ENCODE measurements at places on chromosomes 12 and 14.

DNA sequence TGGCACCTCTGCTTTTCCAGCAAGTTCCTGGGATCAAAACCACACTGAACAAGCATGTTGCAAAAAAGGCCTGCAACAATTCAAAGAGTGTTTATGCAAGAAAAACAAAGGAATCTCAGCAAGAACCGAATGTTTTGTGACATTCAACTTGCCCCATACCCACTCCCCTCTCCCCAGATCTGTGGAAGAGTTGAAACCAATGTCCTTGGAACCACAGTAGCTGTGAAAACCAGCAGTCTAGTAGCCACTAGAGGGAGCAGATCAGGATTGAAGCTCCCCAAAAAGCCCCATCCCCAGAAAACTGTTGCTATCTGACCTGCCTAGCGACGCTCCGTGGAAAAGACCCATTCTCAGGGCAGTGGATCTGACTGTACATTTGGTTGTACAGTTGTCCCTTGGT lies 27.1 kb downstream of the PRKAB1 start:
- no peak for DNase-seq

DNA sequence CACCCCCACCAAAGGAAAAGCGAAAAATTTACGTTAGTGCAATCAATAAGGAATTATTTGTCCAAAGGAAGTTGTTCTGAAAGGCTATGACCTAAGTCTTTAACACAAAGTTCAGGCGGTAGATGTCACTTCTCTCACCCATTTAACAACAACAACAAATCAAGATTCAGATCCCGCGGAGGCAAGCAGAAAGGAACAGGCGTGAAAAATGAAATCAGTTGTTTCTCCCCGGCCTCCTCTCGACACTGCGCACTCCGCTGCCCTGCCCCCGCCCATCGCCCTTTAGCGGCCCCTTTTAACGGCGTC lies 1.4 kb downstream of the DENND5B start:
- DNase-seq: peak; percentile 60

- peak; percentile 10 for DNase-seq
Measured at GRCh38 chr14:101118746-101119591, 215.4 kb upstream of the RTL1 start.

GRCh38 chr14:55699131-55700057 lies 119.4 kb downstream of the KTN1 start:
- no peak for DNase-seq

- no peak for DNase-seq
Measured at GRCh38 chr12:76694369-76694768, 69.5 kb upstream of the ZDHHC17 start.

- no peak for DNase-seq
Measured at GRCh38 chr12:58081488-58081887, 140.1 kb downstream of the ATP23 start.

DNA sequence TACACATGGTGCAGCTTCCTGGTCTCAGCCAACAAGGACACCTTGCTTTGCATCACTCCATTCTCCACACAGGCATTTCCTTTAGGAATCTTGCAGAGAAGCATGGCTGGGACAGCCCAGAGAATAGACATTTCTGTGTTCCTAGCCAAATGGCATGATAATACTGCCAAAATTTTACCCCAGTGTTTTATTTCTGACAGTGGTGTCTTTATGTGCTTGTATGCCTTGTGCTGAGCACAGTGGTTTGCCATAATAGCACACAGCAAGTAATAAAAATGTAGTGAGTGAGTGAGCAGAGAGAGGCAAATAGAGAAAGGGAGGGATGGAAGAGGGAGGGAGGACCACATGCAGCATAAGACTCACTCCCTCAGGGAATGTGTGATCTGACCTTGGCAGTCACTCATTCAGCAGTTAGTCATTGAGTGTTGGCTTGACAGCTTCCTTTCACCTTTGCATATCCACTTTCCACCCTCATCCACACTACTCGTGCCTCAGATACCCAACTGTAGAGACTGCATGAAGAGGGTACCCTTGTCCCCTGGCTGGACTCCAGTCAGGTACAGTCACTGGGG lies 212.8 kb upstream of the CCDC196 start:
- DNase-seq: no peak

DNA sequence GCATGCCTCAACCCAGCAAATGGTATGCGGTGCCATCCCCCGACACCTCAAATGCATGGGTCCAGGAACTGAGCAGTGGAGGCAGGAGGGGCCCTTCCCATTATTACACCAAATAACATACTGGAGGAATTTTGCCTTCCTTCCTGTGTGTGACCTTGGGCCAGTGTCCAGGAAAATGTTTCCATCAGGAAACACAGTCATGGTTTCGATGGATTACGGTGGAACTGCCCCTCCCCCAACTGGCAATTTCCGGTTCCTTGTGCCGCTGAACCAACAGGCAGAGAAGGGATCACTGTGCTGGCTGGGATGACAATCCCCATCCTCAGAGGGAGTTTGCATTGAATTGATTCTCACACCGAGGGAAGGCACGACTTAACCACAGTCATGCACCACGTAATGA lies 9.1 kb upstream of the CDC42BPB start:
- DNase-seq: no peak

DNA sequence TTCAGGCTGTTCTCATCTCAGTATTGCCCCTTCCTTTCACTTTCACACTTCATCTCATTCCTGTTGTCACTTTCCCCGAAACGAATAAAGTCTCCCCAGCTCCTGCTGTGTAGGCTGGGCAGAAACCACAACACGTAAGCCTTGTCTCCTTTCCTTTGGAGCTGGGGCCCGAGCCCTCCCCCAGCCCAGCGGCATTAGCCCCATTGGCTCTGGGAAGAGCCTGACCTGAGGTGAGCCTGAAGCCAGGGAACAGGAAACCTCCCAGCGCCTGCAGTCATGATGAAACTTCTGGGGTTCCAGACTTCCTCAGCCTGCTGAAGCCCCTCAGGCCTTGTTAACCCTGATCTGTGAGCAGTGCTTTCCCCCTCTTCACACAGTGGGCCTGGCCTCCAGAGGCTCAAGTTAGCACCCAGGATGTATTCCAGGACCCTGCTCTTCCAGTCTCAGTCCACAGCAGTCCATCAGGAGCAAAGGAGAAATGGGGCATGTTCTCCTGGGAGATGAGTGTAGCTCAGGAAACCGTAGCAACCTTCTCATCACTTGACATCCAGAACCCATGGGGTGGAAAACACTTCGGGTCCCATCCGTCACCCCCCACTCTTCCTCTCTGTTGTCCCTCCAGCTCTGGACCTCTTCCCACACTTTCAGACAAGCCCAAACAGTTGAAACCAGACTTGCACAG lies 21.8 kb downstream of the VASH1 start:
- no peak for DNase-seq

DNA sequence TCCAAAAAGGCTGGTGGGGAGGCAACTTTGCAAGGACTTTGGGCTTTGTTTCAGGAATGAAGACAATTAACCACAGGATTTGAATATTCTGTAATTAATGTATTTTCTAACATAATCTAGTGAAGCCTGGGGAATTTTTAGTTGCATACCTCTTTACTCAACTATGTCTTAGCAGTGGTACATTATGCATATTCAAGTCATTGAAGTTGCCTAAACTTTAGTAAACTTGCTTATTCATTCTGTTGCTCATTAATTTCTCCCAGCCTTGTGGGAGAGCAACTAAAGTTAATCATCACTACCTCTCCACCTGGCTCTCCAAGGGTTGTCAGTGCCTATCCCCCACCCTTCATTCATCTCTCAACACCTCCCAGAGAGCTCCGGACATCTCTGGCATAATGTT lies 54.2 kb downstream of the IFNG-AS1 start:
- no peak for DNase-seq

DNA sequence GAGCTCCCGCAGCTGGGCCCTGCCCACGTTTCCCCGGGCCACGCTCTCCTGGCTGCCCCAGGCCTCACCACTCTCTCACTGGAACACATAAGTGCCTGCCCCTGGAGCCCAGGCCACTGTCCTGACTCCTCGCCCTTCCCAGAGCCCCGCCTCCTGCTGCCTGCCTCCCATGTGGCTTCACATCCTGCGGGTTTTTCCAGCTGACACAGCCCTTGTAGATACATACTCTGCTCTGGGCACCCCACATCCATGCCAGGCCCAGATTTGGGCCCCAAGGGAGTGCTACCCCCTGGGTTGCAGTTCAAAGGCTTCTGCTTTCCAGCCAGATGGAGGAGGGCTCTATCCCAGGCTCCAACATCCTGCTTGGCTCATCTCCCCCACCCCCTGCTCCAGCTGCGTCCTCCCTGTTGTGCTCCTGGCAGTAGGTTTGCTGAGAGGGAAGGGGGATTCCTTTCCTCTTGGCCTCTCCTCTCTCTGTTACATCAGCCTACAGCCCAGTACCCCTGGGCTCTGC lies 60.1 kb downstream of the TSPAN9 start:
- no peak for DNase-seq

- DNase-seq: peak; percentile 66
Measured at GRCh38 chr12:69052613-69053408, 119.8 kb upstream of the CPM start.

- no peak for DNase-seq
Measured at GRCh38 chr14:58243790-58244555, 670 bp upstream of the PSMA3 start.

- peak; percentile 38 for DNase-seq
Measured at GRCh38 chr12:107990325-107990724, 138.8 kb upstream of the WSCD2 start.

DNA sequence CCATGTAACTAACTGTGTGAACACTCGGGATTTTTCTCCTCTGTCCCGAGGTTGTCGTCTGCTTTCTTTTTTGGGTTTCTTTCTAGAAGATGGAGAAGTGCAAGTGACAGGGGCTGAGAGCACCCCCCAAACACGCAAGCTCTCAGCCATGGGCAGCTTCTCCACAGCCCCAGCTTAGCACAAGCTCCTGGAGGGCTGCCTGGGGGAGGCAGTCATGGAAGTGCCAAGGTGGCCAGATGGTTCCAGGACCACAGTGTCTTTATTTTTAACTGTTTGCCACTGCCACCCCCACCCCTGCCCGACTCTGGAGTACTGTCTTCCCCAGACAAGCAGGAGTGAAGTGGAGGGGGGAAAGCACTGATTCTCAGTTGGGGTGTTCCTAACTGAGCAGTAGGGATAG lies 58.2 kb downstream of the ST8SIA1 start:
- no peak for DNase-seq

DNA sequence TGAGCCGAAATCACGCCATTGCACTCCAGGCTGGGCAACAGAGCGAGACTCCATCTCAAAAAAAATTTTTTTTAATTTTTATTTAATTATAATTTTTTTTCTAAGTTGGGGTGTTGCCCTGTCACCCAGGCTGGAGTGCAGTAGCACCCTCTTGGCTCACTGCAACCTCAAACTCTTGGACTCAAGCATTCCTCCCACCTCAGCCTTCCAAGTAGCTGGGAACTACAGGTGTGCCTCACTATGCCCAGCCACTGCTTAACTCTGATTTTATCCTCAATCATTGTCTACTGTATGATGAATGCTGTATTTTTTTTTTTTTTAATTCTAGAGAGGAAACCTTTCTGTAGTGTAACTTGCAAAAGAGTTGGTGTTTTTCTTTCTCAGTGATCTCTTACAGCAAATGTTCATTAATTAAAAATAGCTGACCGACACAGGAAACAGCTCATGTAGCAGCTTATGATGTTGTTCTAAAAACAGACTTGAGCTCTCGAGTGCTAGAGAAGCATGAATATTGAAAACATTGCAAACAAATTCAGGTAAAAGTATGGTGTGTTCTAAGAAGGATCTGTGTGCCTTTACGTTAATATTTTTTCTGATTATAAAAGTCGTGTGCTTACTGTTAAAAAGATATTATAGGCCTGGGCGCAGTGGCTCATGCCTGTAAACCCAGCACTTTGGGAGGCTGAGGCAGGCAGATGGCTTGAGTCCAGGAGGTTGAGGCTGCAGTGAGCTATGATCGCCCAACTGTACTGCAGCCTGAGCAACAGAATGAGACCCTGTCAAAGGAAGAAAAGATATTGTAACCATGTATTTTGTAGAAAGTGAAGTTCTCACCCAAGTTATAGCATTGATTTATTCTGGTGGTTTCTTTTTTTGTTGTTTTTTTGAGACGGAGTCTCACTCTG lies 68.9 kb downstream of the FGD4 start:
- DNase-seq: no peak

DNA sequence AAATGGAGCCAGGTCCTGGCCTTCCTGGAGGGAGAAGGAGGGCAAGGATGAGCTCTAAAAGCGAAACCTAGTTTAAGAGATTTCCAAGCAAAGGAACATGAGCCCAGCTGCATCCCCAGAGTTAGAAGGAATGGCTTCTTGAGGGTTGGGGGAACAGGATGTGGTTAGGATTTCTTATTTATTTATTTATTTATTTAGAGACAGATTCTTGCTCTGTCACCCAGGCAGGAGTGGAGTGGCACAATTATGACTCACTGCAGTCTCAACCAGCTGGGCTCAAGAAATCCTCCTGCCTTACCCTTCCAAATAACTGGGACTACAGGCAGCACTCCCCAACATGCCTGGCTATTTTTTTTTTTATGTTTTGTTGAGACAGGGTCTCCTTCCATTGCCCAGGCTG lies 25.3 kb upstream of the TMEM106C start:
- DNase-seq: peak; percentile 11

GRCh38 chr12:92899386-92900001 lies 29.6 kb downstream of the EEA1 start:
- DNase-seq: no peak

DNA sequence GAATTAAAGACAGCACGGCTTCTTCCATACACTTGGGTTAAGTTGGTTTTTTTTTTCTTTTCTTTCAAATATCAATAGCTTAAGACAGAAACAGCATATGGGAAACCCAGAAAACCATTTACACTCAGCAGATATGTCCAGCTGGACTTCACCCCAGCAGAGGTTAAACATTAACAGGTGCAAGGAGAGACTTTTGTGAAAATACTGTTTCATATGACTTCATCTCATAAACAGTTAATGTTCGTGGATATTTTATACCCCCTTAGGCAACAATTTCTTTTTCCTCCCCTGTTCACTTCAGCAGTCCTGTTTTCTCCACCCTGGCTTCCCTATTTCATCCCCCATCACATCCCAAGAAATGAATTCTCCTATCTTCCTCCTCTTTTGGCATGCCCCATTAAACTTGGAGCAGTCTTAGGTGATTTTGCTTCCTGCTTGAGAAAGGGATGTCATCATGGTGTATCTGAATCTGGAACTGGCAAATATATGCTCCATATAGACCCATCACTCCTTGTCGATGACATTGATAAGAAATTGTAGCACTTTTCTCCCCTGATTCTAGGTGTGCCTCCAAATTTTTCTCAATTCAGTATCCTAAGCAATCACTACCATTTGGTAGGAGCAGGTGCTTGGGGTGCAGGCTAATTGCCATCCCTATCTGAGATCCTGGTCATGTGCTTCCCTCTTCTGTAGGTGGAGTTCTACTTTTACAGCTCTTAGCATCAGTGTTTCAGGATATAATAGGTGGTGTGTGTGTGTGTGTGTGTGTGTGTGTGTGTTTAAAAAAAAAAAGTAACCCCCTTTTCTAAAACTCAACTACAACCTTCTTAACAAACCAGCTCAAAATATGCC lies 67.9 kb downstream of the BMP4 start:
- DNase-seq: no peak

GRCh38 chr12:71155225-71155624 lies 2.6 kb downstream of the TSPAN8 start:
- no peak for DNase-seq
